IPS DF 6.9 (cell line): ENCODE measurements at places on chromosomes 3 and 15.

DNA sequence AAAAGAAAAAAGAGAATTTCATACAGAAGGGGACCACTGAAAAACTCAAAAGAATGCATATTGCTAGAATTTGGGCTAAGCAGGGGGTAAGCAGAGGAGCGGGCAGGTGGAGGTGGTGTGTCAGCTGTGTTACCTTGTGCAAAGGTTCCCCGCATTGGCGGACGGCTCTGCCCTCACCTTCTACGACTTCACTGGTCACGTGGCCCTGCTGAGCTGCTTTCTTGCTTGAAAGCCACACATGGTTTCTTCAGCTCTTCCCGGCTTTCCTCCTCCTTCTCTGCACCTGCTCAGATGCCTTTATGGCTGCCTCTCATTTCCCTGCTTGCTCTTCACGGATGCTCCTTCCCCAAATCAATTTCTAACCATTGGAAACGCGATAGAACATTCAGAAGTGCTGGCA, 30.5 kb downstream of the FAH start:
- H3K27ac ChIP-seq = no peak overlapping the region
- no peaks in the 10 kb centered on the region for H3K27me3 ChIP-seq
- DNase-seq = no peak
- no peaks in the 10 kb centered on the region for H3K4me1 ChIP-seq

DNA sequence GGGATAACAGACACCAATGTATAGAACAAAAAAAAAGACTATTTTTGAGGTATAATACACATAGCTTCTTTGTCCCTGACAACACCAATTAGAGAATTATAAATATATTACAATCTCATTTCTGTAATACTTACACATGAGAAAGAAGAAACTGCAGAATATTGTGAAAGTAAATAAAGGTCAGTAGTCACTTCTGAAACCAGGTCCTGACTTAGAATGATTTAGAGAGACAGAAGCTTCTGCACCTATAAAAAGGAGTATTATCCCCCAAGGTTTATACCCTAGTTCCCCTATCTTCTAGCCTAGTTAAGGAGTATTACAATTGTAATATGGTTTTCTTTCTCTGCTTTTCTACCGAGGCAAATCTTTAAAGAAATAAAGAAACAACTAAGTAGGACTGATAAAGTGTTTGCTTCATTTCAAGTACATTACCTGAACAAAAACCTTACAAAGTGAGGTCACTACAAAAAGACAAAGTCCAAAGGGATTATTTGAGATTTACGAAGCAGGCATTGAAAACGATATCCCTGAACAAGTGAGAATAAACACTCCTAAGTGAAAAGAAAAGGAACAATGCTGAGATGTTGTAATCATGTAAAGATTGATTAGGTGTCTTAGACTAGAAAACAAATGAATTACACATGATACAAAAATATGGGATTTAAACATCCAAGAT, 103.0 kb downstream of the GBE1 start:
- H3K4me1 ChIP-seq = no peaks in the 10 kb centered on the region
- H3K4me3 ChIP-seq = no peak overlapping the region
- H3K27ac ChIP-seq = no peak overlapping the region
- no peak for DNase-seq
- H3K27me3 ChIP-seq = no peaks in the 10 kb centered on the region

- 0 out of 2 replicates have a peak, but pooled peaks cover 2% of the 10 kb centered on the region for H3K4me1 ChIP-seq
- H3K4me3 ChIP-seq = no peak overlapping the region
- H3K27ac ChIP-seq = no peak overlapping the region
- H3K36me3 ChIP-seq = no peaks in the 10 kb centered on the region
- no peaks in the 10 kb centered on the region for H3K27me3 ChIP-seq
Measured at GRCh38 chr3:62151591-62151990, 221.8 kb downstream of the FEZF2 start.

- peaks cover 5% of the 10 kb centered on the region; the same call in 1 of the 2 replicates for H3K4me1 ChIP-seq
- no peaks in the 10 kb centered on the region for H3K27me3 ChIP-seq
- no peak for DNase-seq
- H3K27ac ChIP-seq = no peak overlapping the region
Measured at GRCh38 chr3:43345877-43346276, 59.5 kb downstream of the SNRK start.

GRCh38 chr3:62446337-62446940, 73.1 kb upstream of the FEZF2 start:
- no peak overlapping the region for H3K4me3 ChIP-seq
- H3K4me1 ChIP-seq = no peaks in the 10 kb centered on the region
- no peaks in the 10 kb centered on the region for H3K27me3 ChIP-seq
- H3K27ac ChIP-seq = no peak overlapping the region

DNA sequence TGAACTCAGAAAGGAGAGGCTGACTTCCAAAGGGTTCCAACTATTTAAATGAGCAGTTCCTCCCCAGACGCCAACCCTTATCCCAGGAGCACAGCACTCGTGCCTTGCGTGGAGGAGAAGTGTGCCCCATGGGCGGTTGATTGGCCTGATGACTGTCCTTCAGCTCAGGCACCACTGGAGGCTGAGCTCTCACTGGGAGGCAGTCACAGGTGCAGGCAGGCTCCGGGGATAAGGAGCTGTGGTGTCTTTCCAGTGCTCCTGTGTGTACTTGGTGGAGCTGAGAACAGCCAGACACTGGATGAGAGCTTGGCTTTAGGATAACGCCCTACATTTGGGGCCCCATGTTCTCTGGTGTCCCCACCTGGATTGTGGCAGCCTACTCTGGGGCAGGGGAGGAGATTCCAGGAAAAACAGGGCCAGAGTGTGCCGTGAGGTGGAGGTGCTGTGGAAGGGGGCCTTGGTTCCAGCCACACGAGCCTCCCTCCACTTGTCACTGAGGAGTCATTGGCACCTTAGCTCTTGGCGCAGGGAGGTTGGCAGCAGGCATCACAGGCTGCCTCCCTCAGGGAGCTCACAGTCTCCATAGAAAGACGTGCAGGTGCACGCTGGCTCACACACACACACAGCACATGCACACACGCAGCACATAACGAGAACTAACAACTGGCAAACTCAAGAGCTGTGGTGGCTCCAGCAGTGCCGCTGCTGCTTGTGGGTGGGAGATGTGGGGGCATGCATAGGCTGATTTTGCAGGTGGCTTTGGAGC, 22.7 kb upstream of the EPHB3 start:
- H3K27ac ChIP-seq = no peak overlapping the region
- peaks cover 2% of the 10 kb centered on the region for H3K4me1 ChIP-seq
- no peak overlapping the region for H3K4me3 ChIP-seq
- H3K36me3 ChIP-seq = no peaks in the 10 kb centered on the region
- H3K27me3 ChIP-seq = no peaks in the 10 kb centered on the region

- H3K36me3 ChIP-seq = no peaks in the 10 kb centered on the region
- no peak overlapping the region for H3K4me3 ChIP-seq
- no peaks in the 10 kb centered on the region for H3K27me3 ChIP-seq
- H3K27ac ChIP-seq = no peak overlapping the region
Measured at GRCh38 chr3:9595877-9596276, 42.3 kb upstream of the LHFPL4 start.

DNA sequence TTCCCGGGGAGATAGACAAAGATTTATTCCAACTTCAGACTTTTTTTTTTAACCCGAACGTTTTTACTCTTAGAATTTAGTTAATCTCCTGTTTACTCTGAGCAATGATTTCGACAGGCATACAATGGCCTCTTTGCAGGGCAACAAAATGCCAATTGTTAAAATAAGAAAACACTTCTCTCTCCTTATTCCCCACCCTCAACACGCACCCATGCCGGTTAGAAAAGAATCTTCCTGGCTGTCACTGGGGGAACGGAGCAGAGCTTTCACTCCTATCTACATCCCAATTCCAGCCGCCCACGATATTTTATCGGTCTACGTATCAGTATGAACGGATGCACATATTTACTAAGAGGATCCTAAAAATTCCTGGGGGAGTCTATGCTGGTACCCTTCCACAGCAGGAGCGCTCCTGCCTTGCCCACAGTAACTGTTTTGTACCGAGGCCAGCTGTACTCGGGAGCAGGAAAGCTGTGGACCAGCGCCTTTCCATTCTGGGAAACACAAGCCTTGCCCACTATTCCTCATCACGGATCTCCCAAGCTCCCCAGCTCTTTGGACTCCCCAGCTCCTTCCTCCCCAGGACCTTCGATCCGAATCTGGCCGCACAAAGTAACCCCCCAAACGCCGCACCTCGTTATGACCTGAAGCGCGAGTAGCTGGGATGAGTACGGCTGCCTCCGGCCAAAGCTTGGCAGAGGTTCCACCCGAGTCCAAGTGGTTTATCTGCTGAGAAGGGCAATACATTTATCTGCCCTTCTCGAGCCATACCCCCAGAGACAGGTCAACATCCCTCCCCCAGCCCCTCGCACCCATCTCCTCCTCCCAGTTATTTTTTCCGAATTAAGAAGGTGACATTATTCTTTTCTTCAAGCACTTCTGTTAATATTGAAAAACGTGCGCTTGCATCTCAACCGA, 2.2 kb upstream of the FOXB1 start:
- H3K4me3 ChIP-seq = peak overlapping the region; percentile 12; the same call in 1 of the 2 replicates
- H3K36me3 ChIP-seq = no peaks in the 10 kb centered on the region
- no peak overlapping the region for H3K27ac ChIP-seq
- DNase-seq = no peak
- H3K4me1 ChIP-seq = peaks cover 9% of the 10 kb centered on the region

- H3K27me3 ChIP-seq = no peaks in the 10 kb centered on the region
- H3K4me1 ChIP-seq = no peaks in the 10 kb centered on the region
- no peak overlapping the region for H3K4me3 ChIP-seq
- DNase-seq = no peak
- no peaks in the 10 kb centered on the region for H3K36me3 ChIP-seq
Measured at GRCh38 chr3:194906229-194906629, 220.5 kb downstream of the FAM43A start.

DNA sequence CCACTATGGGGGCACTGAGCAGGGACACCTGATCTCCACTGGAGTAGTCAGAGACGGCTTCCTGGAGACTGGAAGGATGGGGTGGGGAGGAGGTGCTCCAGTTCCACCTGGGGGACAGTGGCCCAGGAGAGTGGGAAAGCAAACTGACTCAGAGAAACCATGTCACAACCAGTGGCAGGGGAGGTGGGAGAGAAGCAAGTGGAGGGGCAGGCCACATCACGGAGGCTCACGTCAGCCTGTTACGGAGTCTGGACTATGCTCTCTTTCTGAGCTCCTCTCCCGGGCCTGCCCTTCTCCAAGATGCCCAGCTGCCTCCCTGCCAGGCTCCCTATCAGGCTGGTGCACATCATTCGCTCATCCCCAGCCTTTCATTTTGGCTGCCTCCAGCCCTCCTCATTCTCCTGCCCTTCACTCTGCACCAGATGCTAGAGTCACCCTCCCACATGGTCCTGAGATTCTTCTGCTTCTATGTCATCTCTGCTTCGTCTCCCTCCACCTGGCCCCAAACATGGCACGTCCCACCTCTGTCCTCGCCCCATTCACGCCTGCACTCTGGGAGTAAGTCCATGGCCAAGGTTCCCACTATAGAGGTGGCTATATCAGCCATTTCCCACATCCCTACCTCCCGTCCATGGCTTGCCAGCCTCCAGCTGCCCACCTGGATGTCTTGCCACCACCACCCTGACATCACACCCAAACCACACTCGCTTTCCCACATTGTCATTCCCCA, 100.3 kb downstream of the ADCY5 start:
- no peak for DNase-seq
- H3K4me3 ChIP-seq = no peak overlapping the region
- no peaks in the 10 kb centered on the region; the same call in 1 of the 2 replicates for H3K36me3 ChIP-seq
- H3K27ac ChIP-seq = no peak overlapping the region

DNA sequence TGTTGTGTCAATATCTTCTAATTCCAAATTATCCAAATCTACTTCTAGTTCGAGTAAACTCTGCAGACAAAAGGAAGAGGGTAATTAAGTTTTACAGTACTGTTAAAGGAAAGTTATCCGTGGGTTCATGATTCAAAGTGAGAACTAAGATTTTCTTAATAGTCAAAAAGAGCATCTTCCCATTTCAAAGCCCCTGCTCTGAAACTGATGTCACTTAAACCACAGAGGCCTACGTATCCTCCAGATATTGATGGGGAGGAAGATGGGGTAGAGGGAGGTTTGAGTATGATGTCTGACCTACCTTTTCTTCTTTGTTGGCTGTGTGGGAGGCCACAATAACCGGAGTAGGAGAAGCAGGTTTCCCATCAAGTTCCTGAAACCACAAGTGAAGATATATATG, 14.1 kb downstream of the MRPS22 start:
- H3K27me3 ChIP-seq = no peaks in the 10 kb centered on the region
- no peak overlapping the region for H3K4me3 ChIP-seq
- DNase-seq = no peak
- peaks cover 21% of the 10 kb centered on the region for H3K36me3 ChIP-seq
- H3K27ac ChIP-seq = no peak overlapping the region
- no peaks in the 10 kb centered on the region for H3K4me1 ChIP-seq

DNA sequence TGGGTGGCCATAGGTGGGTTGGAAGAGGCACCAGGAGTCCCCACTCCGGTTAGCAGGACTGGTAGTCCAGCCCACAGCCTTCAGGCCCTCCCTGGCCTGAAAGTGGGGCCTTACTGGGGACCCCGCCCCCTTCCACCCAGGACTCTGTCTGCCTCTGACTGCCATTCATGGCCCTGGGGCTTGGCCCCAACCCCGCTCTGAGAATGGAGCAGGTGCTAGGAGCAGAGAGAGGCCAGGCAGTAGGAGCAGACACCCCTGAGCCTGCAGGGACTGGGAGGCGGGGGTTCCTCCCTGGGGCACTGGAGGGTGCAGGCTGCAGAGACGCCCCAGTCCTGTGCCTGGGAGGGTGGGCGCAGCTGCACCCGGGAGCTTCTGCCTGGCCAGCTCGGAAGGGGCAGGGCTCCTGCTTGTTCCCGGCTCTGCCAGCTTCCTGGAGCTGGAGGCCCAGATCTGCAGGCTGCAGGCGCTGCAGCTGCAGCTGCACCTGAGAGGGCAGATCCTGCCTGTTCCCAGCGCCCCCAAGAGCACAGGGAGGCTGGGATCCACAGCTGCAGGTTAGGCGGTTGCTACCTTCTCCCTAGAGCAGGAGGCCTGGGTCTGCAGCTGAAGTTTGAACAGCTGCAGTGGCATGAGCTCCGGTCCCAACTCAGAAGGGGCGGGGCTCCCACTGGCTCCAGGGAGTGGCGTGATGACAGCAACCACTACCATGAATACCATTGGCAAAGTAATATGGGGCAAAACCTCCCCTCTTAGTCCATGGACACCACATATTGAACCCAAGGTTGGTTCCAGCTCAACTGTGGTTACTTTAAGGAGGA, 194.7 kb downstream of the SQOR start:
- no peak overlapping the region for H3K4me3 ChIP-seq
- H3K27ac ChIP-seq = no peak overlapping the region
- no peak for DNase-seq
- H3K4me1 ChIP-seq = no peaks in the 10 kb centered on the region; the same call in 1 of the 2 replicates
- no peaks in the 10 kb centered on the region for H3K36me3 ChIP-seq

DNA sequence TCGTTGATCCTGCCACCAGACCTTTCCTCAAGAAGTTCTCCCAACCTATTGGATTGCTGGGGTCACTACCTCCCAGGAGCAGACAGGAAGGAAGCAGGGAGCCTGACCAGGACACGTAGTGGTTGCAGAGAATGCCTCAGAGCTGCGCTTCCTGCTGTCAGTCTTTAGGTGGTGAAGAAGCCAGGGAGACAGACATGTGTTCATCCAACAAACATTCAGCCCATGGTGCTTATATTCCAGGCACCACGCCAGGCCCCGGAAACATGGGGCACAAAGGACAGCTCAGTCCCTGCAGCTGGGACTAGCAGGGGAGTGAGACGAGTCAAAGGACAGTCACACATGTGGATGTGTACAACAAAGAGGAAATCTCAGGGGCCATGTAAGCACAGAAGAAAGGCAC, 26.0 kb upstream of the CORO2B start:
- no peaks in the 10 kb centered on the region for H3K4me1 ChIP-seq
- no peak for DNase-seq
- H3K27me3 ChIP-seq = no peaks in the 10 kb centered on the region
- no peaks in the 10 kb centered on the region for H3K36me3 ChIP-seq
- H3K27ac ChIP-seq = no peak overlapping the region
